ENCODE measurements at places on chromosomes 5 and 9.

DNA sequence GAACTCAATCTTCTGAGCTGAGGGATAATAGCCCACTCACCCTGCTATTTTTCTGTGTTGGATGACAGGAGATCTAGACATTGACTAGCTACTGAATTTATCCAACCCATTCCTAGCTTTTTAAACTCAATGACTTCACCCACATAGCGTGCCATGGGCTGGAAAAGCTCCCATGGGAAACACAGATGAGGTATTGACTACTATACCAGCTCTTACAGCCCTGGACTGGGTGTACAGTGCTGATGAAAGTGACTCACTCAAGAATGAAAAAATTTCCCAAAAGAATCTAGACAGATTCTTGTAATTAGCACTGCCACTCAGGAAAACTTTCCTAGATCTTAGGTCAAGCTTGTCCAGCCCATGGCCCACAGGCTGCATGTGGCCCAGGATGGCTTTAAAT, 72.7 kb upstream of the NREP start:
- no peak for DNase-seq

GRCh38 chr9:121206516-121207370, 5.1 kb upstream of the RAB14 start:
- peak; percentile 70 for DNase-seq

GRCh38 chr9:6584881-6585597, 60.5 kb downstream of the GLDC start:
- DNase-seq = peak; percentile 48

DNA sequence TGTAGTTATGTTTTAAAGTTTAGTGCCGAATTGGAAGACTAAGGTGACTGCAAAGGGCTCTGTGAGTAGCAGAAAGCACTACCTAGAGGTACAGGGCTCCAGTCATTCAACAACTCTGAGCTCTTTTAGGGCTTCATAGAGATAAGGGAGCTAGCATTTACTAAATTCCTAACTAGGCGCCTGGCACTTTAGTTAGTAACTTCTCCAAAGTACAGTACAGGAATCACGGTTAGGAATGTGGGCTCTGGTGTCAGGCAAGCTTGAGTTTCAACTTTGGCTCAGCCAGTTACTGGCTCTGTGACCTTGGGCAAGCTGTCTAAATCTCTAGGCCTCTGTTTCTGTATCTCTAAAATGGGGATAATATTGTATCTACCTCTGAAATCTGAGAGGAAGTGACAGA, 115.3 kb downstream of the SLIT3 start:
- no peak for DNase-seq

DNA sequence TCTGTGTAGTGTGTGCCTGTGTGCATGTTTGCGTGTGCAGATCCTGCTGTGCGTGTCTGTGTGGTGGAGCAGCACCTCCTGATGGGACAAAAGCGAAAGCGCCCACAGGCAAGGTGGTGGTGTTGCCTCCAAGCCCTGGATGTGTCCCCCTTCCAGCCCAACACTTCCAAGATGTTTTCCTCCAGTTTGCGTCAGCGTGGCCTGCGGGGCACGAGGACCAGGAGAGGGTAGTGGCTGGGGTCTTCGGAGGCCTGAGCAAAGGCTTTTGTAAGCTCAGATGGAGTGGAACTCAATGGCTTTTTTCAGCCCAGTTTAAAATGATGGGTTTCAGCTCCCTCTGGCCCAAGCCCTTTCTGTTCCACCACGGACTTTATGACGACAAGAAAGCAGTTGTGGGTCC, 209.5 kb downstream of the IRX2 start:
- no peak for DNase-seq

- DNase-seq = no peak
These were observed 71.5 kb upstream of the ELL2 start for GRCh38 chr5:96033116-96033515.

GRCh38 chr9:27534131-27534530, 4.5 kb upstream of the MOB3B start:
- no peak for DNase-seq

- DNase-seq = peak; percentile 57
These were observed 44.1 kb downstream of the DCP2 start for GRCh38 chr5:113020461-113021273.

- DNase-seq = no peak
These were observed 18.7 kb downstream of the IFT74 start for GRCh38 chr9:26974927-26975326.

- DNase-seq = no peak
These were observed 133.4 kb upstream of the SPEF2 start for GRCh38 chr5:35484241-35484640.

GRCh38 chr5:14706615-14707021, 42.1 kb downstream of the OTULIN start:
- DNase-seq = peak; percentile 89

GRCh38 chr9:123353041-123353440, 3.0 kb upstream of the CRB2 start:
- no peak for DNase-seq

GRCh38 chr5:141488591-141489561, at the start of gene PCDHGC5:
TSS of gene PCDHGC5 (plus strand) at chr5:141489081. CDS start at chr5:141489241, 160 bp downstream.
- no peak for DNase-seq

DNA sequence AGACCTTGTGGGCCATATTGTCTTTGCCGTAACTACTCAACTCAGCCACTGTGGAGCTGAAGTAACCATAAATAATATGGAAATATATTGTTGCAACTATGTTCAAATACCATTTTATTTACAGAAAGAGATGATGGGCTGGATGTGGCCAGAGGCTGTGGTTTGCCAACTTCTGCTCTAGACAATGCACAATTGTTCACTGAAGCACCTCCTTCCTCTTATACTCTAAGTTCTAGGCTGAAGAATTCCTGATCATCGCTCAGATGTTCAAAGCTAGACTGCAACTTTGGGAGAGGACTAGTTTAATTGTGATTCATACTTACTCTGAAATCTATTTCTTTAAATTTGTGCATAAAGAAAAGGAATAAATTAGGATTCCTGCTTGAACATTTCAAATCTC, 245.0 kb downstream of the TAF11L14 start:
- DNase-seq = no peak

DNA sequence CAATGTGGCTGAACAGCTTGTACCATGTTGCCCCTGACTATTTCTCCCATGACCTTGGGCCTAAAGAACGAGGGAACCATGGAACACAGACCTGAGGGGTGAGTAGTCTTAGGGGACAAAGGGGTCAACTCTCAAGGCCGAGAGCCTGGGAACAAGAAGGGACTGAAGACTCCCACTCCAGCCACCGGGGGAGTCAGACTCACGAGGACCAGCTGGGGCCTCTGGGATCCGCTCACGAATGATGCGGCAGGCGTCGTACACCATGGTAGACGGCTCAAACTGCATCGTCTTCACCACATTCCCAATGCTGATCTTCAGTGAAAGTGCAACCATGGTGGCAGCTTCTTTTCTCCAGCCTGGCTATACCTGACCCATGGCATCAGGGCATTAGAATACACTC, 6.6 kb downstream of the TLN1 start:
- no peak for DNase-seq

- DNase-seq = no peak
These were observed 10.3 kb upstream of the AK1 start for GRCh38 chr9:127887792-127888191.

DNA sequence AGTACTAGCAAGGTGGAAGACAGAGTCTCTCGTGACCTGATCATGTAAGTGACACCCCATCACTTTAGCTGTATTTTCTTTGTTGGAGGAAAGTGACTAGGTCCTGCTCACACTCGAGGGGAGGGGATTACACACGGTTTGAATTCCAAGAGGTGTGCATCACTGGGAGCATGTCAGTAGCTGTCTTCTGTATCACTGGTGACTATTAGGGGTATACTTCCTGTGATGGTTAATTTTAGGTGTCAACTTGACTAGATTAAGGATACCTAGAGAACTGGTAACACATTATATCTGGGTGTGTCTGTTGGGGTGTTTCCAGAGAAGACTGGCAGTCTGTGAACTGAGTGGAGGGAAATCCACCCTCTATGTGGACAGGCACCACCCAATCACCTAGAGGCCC, 22.5 kb downstream of the FOXD1 start:
- DNase-seq = no peak

DNA sequence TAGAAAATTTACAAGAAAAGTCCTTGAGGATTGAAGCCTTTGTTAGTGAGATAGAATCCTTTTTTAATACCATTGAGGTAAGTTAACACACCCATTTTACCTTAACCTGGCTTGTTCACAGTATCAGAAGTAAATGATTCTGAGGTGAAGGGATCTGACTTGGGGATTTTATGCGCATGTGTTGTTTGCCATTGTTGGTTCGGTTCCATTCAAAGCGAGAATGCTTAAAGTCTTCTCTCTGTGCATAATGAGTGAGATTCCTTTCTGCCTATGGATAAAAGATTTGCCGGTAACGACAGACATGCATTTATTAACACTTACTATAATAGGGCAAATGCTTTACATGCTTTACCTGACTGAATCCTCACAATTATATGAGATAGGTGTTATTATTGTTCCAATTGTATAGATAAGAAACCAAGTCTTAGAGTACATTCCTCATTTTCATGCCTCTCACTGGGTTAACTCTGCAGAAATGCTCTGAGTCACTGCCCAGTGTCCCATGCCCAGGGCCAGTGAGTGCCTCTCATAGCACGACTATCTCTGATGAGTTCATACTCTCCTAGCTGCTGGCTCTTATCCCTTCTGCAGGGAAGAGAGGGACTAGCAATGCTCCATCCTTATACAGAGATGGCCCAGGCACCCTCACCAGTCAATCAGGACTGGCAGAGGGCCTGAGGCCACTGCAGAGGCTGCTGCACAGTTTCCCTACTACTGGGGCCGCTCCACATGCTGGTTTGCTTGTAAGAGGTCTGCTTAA, 54.4 kb downstream of the CMYA5 start:
- DNase-seq = no peak

- DNase-seq = no peak
These were observed 238.1 kb downstream of the ELAVL2 start for GRCh38 chr9:23587903-23588302.

DNA sequence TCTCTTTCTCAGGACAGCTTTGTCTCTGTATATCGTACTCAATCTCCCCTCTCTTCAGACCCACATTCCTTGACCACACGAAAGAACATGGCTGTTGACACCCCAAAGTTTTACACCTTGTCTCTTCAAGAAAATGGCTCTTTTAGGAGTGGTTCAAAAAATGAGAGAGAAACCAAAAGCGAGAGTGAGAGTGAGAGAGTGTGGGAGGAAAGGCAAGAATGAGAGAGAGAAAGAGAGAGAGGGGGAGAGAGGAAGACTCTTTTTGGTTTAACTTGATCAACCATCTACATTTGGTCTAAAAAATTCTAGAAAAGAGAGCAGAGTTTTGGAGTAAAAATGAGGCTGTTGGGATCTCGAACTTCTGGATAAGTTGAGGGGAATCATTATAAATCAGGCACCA, 581.8 kb upstream of the WWC1 start:
- no peak for DNase-seq

GRCh38 chr9:131776473-131776872, 36.6 kb upstream of the RAPGEF1 start:
- DNase-seq = peak; percentile 14

- peak; percentile 40 for DNase-seq
These were observed 46.2 kb downstream of the PCA3 start for GRCh38 chr9:76810377-76810957.

GRCh38 chr9:95302479-95302878, 15.0 kb downstream of the FANCC start:
- DNase-seq = no peak

- no peak for DNase-seq
These were observed 7.5 kb upstream of the RECK start for GRCh38 chr9:36029202-36029601.

GRCh38 chr9:104841601-104842141, 77.7 kb downstream of the NIPSNAP3B start:
- no peak for DNase-seq

DNA sequence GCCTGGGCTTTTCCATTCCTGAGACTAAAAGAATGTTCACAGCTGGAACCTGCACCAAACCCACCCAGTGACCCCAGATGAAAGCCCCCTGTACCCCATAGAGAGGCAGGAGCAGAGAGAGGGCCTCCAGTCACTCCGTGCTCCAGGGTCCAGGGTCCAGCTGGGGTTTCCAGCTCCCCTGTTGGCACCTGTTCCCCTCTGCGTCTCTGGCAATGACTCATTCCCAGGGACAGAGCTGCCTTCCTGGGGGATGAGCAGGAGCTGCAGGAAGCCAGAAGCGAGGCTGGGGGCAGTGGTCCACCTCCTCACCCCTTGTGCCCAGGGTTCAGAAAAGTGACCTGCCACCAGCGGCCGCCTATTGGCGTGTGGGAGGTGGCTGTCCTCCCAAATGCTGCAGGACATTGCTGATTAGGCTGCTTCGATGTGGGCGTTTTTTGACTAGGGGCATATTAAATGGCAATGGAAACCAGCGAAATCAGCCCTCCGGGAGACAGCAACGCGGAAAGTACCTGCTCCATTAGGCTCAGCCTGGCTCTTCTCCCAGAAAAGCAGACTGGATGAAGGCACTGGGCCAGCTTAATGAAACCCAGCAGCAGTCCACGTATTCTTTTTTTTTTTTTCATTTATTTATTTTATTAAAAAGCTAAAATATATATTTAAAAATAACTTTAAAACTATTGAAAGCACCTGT, 97.4 kb downstream of the DAP start:
- no peak for DNase-seq

- no peak for DNase-seq
These were observed 157.9 kb downstream of the KDM4C start for GRCh38 chr9:6915635-6916034.

GRCh38 chr9:33350310-33350709, 52.1 kb downstream of the AQP7 start:
- no peak for DNase-seq

GRCh38 chr9:103991698-103992097, 102.4 kb upstream of the SMC2 start:
- peak; percentile 71 for DNase-seq

GRCh38 chr5:171589461-171589860, 170.0 kb downstream of the FGF18 start:
- no peak for DNase-seq

DNA sequence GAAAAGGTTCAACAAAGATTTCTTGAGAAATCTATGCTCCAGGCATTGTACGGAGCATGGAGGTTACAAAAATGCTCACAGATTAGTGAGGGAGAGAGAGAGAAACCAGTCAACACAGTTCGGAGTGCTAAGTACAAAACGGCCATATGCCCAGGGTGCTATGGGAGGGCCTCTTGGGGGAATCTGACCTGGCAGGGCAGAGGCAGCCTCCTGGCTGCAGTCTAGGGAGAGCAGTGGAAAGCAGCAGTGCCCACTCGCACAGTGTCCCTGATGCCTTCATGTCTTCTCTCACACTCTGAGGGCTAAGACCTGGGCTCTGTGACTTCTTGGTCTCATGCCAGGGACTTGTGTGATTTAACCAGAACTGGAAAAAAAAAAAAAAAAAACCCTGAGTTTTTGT, 29.8 kb upstream of the SMC5 start:
- DNase-seq = no peak

GRCh38 chr9:82170866-82171265, 182.3 kb downstream of the SPATA31D1 start:
- no peak for DNase-seq

GRCh38 chr9:18061856-18062255, 412.1 kb upstream of the ADAMTSL1 start:
- no peak for DNase-seq

- no peak for DNase-seq
These were observed 1.8 kb downstream of the PLAC8L1 start for GRCh38 chr5:146103594-146103993.
